Stimulated activated naive CD4-positive, alpha-beta T cell treated with Interleukin-2 at 50 U/mL for 16 hours (primary cell): ENCODE measurements at places on chromosomes 11 and 22.

DNA sequence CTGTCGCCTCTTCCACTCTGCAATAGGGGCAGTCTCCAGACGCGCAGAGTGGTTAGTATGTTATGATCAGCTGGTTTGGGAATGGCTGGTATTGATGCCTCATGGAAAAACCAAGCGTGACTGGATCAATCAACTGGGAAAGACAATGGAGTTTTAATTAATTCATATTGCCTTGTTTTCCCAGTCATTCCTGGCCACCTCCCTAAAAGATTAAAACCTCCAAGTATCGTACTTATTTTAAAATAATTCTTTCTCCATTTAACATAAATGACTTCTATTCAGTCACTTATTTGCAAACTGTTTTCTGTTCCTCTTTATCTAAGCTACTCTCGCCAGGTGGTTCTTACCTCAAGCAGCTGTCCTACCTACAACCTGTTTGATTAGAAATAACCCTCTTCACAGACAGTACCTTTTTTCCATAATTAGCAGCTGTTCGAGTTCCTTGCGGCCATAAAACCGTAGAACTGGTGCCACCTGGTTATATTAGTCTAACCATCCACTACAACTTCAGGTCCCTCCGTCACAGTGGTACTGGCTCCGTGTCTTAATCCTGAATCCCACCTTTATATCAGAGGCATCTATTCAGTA lies 898 bp downstream of the ZNF215 start:
- no peak for DNase-seq

GRCh38 chr11:64976651-64977050 lies 4.7 kb upstream of the MAJIN start:
- DNase-seq, result no peak

GRCh38 chr22:35632935-35633334 lies 15.3 kb upstream of the APOL6 start:
- DNase-seq, result no peak

DNA sequence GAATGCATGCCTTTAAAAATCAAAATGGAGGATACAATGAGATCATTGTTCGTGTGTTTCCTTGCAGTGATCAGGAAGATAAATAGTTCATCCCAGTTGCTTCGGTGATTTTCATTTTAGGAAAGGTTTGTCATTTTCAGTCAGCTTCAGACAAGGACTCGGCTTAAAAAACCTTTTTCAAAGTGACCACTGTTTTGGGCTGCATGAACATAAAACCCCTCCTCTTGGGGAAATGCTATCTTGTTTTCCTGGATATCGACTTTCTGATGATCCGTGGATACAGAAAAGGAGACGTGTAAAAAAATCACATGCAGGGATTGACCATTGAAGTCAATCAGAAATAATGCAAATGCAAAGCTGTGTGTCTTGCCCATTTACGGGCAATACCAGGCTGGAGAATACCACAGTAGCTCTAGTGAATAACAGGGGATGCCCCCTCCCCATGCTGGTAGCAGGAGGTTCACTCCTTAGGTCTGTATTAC lies 146.8 kb downstream of the MAML2 start:
- no peak for DNase-seq

DNA sequence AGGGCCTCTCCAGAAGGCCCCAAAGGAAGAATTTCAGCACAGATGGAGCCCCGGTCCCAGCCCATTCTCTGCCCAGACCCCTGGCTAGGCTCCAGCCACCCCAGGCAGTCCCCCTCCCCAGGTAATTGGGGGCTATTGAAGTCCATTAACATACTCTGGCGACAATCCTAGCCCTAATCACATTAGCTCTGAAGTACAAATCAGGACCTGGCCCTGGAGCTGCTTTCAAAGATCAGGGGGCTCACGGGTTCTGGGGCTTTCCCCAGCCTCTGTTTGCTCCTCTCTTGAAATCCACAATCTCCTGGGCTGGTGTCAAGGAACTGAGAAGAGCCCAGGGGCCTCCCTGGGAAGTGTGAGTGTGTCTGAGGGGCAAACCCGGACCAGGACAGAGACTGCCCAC lies 22.3 kb downstream of the FGF4 start:
- no peak for DNase-seq

DNA sequence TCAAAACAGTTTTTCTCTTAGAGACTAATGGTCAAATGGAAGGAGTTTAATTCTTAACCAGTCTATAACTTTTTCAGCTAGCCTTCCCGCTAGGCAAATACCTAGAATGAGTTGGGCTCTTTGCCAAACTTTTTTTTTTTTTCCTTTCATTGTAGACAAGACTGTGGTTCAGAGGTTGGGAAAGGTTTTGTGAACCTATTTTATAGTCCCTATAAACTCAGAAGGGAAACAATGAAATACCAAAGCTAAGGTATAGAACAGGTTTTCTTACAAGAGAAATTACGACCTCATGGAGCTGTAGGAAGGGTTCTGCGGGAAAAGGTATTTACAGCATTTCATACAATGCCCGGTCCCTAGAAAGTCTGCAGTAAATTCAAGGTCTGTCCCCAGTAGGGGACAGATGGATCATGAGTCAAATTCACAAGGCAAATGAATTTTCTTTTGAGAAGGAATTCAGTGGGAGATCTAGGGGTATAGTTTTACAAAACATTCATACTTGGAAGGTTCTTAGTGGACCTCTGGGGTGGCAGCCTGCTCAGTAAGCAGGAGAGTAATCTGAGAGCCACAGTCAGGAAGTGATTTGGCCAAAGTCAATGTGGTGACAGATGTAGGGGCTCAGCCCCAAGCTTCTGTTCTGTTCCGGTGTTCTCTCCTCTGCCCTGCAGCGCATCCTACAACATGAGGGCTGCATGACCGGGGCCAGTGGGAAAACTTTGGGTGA lies 146.8 kb downstream of the DBX1 start:
- DNase-seq, result no peak

DNA sequence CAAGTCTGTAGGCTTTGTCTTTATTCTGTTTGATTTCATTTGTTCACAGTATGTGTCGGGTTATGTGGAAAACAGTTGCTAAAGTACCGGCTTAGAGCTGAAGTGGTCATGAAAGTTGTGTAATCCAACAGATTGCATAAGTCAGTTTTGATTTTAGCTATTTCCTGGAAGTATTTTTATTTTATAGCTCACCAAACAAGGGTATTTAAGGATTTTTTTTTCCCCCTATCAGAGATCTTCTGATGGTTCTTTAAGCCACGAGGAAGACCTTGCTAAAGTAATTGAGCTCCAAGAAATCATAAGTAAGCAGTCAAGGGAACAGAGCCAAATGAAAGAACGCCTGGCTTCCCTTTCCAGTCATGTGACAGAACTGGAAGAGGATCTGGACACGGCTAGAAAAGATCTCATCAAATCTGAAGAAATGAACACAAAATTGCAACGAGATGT lies 55.9 kb downstream of the PPFIA1 start:
- DNase-seq, result no peak

DNA sequence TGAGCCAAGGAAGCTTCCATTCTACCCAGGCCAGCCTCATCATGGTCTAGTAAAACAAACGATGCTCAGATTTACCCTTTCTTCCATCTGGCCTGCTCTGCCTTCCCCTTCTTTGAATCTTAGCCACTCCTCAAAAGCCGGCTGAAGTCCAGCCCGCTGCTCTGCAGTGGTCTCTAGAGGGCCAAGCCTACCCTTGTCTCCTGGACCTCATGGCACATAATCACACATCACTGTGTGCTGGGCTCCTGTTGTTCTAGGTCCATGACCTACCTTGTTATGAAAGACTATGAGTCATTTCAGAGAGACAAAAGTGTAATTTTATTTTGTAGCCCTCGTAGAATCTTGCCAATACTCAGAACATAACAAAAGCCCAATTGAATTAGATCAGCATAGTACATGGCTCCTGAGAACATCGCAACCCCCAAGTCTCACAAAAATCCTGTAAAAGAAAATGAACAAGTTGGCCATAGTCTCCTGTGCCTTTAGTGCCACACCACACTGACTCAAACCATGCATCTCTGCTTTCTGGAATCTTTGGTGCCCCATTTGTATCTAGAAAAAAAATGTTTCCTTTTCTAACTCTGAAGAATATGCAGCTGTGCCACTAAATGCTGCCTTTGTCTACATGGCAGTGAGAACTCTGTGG lies 192.7 kb downstream of the OPCML start:
- DNase-seq, result no peak

GRCh38 chr11:77776455-77776854 lies 44.1 kb downstream of the RSF1 start:
- no peak for DNase-seq

DNA sequence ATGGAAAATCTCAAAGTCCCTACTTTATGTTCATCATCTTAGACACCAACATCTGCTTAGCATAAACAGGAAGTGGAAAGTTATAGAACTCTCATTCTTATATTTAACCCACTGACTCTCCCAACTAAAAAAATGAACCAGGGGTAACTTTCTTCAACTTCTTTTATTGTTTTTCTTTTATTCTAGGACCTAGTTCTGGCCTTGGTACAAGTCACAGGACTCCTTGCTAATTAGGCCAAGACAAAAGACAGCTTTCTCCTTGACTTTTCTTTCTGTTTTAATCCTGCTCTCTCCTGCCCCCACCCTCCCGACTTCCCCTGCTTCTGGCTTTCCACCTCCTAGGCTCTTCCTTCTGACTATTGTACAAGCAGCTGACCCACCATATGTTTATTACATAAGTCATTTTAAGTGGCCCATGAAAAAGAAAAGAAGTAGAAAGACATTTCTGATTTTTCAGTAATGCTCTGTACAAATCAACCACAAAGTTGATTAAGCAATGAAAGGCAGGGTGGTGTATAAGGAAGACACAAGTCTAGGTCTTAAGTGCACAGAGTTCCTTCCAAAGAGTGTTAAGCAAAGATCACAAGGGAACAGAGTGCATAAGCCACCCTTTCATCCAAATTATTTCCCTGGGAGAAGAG lies 18.3 kb downstream of the JAML start:
- no peak for DNase-seq

GRCh38 chr22:19842393-19843106 lies 12.1 kb downstream of the GNB1L start:
- DNase-seq, result no peak

DNA sequence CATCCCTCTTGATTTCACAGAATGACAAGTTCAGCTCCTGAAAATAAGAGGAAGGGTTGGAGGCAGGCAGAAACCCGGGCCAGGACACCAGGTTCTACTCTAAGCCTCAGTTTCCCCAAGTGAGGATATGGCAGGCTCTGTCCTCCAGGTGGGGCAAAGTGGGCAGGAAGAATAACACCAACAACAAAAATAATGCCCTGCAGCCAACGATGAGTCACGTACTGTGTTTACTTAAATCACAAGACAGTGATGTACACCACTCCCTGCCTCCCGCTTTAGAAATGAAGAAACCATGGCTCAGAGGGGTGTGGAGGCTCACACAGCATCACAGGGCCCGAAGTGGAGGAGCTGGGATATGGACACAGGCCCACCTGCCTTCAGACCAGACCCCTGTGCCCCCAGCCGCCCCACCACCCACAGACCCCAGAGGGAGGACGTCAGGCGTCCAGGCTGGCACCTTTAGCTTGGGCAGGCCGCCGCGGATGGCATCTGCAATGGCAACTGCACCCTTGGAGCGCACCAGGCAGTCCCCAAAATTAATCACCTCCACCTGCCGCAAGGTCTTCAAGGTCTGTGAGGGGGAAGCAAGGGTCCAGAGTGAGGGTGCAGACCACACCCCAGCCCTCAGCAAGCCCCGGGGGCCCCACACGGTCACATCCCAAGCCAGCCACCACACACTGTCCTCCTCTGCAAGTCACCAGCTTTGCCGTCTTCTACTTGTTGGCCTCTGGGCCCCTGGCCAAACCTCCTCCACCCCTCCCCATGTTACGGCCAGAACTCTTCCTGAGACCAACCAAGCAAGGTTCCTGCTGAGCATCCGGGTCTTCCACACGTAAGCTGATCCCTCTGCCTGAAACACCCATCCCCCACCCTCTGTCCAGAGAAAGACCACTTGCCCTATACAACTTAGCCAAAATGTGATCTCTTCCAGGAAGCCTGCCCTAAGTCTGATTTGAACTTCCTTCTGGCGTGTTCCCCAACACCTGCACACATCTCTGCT lies 15.8 kb upstream of the CHADL start:
- no peak for DNase-seq

GRCh38 chr11:794766-795633 lies 3.1 kb downstream of the SLC25A22 start:
- no peak for DNase-seq

GRCh38 chr11:78562398-78562797 lies 12.3 kb downstream of the NARS2 start:
- DNase-seq, result no peak

DNA sequence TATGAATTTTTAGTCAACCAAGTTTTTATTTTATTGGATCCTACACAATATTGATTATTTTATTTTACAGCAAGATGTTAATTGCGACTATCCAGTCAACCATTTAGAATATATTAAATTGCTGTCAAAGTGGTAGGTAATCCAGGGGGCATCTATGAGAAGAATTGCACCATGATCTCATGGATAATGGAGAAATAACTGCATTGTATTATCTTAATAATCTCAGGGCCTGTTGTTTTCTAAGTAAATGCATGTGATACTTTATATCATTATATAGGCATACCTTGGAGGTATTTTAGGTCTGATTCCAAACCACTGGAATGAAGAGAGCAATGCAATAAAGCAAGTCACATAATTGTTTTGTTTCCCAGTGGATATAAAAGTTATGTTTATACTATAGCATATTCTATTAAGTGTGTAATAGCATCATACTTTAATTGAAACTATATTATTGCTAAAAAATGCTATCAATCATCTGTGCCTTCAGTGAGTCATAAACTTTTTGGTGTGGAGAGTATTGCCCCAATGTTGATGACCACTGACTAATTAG lies 595.4 kb upstream of the CHORDC1 start:
- DNase-seq, result no peak

GRCh38 chr11:128789497-128790150 lies 77.5 kb downstream of the KCNJ1 start:
- DNase-seq, result no peak

GRCh38 chr22:30015229-30015797 lies 65.0 kb upstream of the HORMAD2 start:
- DNase-seq, result no peak

DNA sequence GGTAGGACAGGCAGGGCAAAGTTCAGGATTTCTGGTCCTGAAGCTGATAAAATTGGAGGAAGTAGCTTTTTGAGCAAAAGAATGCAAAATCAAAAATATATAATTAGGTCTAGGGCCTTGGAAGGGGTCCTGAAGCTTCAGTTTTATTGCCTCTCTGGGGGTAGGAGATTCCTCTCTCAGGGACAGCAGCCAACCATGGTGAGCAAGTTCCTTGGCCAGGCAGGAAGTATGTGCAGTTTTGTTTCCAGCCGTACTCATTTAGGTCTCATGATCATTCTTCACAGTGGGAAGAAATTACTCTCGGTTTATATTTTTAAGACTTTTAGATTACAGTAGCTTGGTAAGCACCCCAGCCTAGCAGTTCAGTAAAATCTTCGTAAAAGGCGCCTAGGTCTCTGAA lies 2.9 kb upstream of the RAB38 start:
- DNase-seq, result no peak
